C1 segment of cervical spinal cord (tissue), 14 donors: ENCODE measurements at places on chromosomes 13 and 19.

DNA sequence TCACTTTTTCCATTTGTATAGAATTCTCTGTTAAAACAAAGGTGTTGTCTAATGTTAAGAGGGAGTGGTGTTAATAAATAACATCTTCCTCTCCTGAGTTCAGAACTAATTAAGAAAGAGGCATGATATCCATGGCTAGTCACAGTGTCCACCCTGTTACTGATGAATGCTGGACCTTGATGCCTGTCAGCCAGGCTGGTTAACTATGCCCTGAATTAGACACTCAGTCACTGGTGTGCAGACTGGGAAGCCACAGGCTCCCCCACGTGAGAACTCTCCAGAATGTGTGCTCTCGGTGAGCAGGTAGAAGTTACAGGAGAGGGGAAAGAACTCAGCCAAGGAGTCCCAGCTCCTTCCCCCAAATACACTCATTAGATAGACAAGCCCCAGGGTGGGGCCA, 56.1 kb upstream of the RNF113B start:
- DNase-seq = no peak

- no peak for DNase-seq
Measured at GRCh38 chr19:45515081-45515624, 7.9 kb downstream of the VASP start.

DNA sequence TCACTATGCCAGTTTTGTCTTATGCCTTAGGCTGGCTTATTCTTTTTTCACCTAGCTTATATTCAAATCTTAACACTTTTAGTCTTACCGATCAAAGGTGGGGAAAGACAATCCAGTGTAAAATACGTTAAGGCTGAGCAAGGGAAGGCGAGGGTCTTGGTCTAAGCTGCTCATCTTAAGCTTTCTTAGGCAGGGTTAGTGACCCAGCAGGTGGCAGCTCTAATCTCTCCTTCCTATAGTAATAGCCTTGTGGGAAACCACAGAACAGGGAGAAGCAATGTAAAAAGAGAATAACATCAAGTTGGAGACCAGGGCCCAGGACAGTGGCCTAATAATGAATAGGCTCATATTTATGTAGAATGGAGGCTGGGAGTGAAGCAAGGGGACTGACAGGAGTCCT, 45.9 kb downstream of the COG3 start:
- no peak for DNase-seq

DNA sequence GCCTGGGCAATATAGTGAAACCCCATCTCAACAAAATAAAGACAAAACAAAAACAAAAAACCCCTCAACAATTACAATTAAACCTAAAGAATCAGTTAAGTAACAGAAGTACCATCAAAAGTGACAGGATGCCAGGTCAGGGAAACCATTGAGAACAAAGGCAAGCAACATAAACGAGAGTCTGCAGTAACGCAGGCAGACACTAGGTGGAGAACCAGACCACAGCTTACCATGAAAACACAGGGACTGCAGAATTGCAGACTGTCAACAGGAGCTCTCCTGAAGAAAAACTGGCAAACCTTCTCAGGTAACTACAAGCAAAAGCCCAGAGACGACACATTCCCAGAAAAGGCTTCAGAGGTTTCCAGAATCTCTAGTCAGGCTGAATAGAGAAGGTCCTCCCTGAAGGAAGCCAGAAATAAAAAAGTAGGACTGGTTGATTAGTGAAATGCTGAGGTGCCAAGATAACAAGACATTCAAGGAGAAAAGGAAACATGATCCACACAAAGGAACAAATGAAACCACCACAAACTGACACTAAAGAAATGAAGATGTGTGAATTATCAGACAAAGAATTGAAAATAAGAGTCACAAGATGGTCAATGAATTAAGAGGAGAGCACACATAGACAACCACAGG, 2.2 kb upstream of the ZNF665 start:
- peak; percentile 54 for DNase-seq

GRCh38 chr19:32061315-32061714, 284.1 kb upstream of the ZNF507 start:
- no peak for DNase-seq

GRCh38 chr19:31271306-31271911, 77.8 kb downstream of the TSHZ3 start:
- DNase-seq = no peak

- DNase-seq = no peak
Measured at GRCh38 chr19:20471431-20471830, 94.2 kb downstream of the ZNF737 start.

DNA sequence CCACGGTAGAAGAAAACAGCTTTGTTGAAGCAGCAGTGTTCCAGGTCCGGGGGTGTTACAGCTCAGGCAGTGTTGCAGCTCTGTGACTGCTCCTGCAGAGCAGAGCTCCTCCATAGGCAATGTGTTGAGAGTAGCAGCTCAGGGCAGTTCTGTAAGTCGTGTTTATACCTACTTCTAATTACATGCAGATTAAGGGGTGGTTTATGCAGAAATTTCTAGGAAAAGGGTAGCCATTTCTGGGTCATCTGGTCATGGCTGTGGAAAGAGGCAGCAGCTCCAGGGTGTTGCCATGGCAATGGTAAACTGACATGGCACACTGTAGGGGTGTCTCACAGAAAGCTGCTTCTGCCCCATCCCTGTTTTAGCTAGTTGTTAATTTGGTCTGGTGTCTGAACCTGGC, 316.4 kb downstream of the GPC5 start:
- DNase-seq = no peak

DNA sequence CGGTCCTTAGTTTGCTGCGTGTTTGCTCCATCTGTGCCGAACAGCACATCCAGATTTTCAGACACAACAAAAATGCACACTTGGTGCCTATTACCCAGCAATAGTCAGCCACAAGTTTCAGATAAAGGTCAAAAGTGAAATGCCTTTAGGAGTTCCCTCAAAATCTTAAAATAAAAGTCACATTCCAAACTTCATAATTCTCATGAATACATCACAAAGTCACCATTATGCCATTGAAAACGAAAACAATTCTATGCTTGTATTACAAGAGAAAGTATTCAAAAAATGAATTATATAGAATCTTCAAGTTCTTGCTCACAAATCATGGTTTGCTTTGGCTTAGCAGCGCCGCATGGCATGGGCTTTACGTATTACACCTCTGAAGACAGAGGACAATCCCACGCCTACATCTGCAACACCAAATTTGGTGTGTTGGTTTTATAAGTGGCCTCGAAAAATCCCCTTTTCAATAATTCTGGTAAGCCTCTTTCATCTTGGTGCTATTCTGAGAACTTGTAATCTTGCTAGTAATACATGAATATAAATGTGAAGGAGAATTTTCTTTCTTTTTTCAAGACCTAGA, 26.6 kb downstream of the COL4A1 start:
- no peak for DNase-seq

DNA sequence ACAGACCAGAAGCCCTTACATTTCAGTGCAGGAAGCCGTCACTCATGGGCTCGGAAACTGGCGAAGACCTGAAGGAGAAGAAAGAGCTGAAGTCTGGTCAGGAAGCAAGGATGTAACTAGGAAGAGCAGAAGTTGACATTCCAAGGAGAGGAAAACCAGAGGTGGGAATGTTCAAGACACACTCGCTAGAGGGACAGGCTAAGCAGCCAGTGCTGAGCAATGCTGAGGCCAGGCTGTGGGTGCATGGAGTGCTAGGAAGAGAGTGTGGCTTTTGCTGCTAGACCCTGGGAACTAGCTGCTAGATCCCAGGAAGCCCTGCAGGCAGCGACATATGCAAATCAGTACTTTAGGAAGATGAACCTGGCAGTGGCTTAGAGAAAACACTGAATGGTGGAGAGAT, 12.1 kb upstream of the URAD start:
- no peak for DNase-seq

- DNase-seq = no peak
Measured at GRCh38 chr19:20273951-20274570, 107.0 kb downstream of the ZNF486 start.

- no peak for DNase-seq
Measured at GRCh38 chr13:43614063-43614462, 172.7 kb downstream of the ENOX1 start.

GRCh38 chr13:59766236-59766635, 397.5 kb downstream of the DIAPH3 start:
- DNase-seq = no peak

DNA sequence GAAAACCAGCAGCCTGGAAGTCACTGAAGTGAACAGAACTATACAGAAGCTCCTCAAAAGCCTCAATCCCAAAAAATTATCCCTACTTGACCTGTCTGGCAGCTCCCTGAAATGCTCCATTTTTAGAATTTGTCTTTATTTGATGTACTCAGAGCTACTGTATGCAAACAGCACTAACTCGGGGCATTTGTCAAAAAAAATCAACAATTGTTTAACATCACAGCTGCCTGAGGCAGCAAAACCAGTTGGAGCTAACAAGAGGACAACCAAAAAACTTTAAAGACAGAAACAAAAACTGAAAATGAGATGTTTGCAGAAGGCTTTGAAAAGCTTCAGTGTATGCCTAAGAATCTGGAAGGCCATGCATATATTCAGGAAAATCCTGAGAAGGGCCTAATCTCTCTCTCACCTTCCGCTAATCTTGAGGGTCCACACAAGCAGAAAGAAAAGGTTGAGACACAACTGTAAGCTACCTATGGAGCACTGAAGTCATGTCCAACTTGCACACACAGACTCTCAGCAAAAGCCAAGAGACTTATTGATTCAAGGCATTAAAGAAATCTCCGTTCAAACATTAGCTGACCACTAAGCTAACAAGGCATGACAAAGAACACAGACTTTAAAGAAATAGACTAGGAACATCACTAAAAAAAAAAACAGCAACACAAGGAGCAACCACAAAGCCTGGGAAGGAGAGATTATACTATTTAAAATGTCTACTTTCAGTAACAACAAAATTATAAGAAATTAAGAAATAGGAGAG, 16.1 kb downstream of the VWA8 start:
- no peak for DNase-seq

DNA sequence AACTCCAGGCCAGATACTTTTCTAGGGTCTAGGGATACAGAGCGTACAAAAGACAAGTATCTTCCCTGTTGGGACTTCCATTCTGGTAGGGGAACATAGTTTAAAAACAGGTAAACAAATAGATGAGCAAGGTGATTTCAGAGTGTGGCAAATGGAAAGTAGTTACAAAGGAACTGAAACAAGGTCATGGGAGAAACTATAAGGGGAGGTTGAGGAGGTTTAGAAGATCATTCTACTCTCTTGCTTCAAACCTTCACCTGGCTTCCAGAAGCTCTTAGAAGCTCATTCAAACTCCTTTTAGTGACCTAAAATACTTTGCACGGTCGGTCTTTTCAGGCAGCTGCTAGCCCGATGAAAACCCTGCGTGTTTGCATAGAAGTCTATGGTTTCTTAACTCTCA, 9.1 kb downstream of the FFAR2 start:
- DNase-seq = no peak

- DNase-seq = no peak
Measured at GRCh38 chr13:72960541-72960940, 98.3 kb upstream of the KLF5 start.

DNA sequence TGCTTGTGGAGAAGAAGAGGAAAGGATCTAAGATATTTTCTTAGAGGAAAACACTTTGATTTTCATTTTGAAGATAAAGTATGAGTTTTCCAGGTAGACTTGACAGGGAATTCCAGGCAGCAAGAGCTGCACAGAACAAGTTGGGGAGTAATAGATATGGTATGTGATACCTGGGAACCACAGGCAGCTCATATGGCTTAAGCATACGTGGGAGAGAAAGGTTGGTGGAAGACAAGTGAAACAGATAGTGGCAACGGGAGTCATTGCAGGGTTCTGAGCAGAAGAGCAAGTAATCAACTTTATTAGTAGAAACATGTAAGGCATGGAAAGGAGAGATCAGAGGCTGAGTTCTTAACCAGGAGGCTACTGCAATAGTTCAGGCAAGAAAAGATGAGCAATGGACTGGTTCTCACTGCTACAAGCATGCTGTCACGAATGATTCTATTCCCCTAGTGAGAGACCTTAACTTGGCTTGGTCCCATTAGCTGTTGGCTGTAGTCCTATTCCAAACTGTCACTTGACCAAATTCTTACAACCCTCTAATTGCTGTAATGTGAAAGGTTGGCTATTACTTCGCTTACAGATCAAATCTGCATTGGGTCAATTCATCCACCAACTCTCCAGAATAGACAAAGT, 217.9 kb downstream of the VWA8 start:
- no peak for DNase-seq

DNA sequence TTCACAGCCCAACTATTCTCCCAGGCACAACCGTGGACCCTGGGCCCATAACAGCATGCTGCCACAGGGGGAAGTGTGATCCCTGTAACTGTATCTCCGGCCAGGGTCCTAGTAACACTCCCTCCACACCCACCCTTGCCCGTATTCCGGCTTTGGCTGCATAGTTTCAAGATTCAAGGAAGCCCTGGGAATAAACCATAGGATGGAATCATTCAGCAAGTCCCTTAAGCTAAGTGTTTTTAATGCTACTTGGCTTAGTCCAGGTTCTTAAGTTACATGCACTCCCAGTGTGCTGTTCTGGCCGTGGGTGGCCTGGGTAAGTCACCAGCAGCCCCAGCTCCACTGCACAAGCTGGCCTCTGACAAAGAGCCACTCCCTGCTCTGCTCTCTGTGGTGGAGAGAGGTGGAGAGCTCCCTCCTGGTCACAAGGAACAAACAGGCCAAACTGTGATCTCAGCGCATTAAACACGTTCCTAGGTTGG, 532.4 kb upstream of the SGCG start:
- DNase-seq = no peak

GRCh38 chr13:44763615-44764301, 187.6 kb upstream of the TSC22D1 start:
- no peak for DNase-seq

GRCh38 chr19:38663957-38664502, 16.6 kb downstream of the ACTN4 start:
- DNase-seq = peak; percentile 32

DNA sequence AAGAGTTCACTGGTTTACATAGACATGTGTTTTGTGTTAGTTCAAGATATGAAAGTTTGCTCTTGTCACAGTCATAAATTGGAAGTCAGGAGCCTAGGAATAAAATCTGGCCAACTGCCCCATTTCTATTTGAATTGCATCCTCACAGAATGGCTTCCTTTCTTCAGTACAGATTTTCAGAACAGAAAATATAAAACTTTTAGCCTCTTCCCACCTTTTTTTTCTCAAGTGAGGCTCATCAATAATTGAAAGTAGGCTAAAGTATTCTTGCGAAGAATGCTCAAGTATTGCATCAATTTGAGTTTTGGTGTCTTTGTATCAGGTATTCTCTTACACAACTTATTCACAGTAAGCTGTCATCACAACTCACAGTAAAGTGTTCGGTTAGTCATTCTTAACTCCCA, 802.7 kb downstream of the PCDH9 start:
- no peak for DNase-seq

DNA sequence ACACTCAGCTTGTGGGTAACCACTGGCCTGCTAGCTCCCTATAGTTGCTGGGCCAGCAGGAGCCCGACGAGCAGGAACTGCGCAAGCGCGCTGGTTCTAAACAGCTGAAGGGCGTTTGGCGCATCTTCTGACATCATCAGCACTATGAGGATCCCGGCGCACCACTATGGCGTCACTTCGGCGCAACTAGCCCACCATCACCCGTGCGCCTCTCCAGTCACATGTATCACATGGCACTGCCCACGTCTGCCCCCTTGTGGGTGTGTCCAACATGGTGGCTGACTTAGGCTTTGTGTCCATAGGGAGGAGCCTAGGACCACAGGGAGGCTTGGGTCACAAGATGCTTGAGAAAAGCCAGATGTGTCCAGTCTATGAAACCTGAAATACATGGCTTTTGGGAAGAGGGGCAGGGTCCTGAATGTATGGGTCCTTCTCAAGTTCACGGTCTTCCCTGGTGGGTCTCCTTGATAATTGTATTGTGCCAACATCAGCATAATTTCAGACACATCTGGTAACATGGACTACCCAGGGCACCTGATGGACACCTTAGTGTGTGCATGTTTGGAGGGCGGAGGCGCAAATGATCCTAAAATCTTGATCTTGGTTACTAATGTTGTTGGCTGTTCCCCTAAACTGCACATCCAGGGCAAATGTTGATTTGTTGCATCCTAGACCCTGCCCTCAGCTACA, 18.0 kb downstream of the KLK4 start:
- no peak for DNase-seq
